ENCODE measurements at places on chromosomes 7 and 10.

GRCh38 chr10:5741276-5741675 lies 56.6 kb downstream of the TASOR2 start:
- DNase-seq = no peak

DNA sequence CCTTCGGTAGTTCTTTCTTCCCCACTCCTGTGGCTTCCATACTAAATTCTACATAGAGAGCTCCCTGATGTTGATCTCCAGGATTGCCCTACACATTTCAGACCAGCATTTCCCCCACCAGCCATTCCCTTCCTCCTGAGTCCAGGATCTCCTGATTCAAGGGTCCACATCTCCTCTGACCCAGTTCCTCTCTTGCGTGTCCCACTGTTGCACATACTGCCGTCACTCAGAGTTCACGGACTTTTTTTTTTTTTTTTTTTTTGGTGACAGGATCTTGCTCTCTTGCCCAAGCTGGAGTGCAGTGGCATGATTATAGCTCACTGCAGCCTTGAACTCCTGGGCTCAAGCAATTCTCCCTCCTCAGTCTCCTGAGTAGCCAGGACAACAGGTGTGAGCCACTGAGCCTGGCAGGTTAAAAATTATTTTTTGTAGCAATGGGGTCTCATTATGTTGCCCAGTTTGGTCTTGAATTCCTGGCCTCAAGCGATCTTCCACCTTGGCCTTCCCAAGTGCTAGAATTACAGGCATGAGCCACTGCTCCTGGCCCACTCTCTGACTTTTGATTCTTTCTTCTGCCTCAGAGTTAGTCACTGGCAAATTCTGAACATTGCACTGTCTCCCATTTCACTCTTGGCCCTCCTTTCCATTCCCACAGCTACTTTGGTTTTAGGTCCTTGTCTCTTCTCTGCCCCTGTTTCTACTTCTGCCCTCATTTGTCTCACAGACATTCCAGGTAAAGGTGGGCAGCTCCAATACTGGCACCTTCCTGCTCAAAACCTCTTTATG lies 29.6 kb upstream of the ZRANB1 start:
- no peak for DNase-seq

DNA sequence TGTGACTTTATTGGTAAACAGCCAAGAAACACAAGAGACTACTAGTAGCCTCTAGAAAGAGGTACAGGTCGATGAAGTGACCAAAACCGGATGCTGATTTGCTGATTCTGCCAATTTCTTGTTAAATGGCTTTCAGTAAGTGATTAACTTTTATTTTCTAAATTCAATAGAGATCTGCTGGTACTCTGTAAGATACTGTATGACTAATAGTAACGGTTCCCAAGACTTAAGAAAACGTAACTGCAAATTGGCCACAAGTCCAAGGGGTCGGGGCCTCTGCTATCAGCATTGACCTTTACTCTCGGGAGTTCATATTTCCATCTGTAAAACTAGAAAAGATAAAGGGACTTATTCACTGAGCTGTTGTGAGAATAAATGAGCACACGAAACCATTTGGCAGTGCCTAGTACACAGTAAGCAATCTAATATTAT lies 1.4 kb downstream of the FAM3C start:
- peak; percentile 52 for DNase-seq

DNA sequence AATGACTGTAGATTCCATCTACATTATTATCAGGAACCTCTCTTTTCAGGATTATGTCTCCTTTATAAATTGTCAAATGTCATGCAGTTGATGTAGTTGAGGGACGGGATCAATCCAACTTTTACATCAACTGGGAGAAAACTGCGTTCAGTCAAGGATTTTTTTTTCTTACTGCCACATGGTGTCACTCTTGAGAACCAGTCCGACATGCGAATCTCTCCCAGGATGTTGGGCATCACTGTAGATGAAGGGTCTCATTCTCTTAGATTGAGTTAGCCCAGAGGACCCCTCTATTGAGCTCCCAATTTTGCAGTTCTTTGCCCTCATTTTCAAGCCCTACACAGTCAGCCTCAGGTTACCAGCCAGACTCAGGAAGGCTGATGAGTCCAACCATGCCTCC lies 120.3 kb upstream of the PTPRZ1 start:
- no peak for DNase-seq

- peak; percentile 78 for DNase-seq
Observed at GRCh38 chr7:27124096-27124901, 6.3 kb downstream of the HOXA4 start.

DNA sequence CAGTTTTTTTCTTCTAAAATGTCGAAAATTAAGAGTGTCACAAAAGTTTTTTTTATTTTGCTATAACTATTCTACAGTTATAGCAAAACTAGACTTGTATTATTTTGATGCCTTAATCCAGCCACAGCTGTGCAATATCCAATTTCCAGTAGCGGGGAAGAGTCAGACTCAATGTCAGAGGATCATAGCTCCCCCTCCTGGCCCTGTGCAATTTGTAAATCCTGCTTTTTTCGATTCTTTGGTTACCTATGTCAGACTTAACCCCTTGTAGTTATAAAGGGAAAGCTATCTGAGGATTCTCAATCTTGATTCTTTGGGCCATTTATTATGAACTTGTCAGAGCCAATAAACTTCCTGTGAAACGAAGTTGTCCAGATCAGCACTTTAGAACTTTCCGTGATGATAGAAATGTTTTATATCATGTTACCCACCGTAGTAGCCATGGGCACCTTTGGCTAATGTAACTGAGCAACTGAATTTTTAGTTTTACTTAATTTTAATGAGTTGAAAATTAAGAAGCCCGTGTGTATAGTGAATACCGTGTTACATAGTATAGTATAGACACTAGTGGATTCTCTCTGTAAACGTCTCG lies 87.7 kb upstream of the PRKCQ start:
- peak; percentile 45 for DNase-seq

DNA sequence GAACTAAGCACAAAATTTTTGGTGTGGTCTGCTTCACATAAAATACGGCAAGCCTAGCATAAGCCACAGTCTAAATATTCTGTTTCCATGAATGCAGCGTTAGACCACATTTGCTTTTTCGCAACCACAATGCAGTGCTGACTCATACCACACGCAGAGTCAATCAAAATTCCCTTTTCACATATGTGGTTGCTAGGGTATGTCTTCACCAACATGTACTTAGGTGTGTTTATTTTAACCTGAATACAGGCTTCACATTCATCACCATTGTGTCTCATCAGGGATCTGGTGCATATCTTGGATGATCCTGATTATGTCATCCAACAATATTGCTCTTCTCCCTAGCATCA lies 90.8 kb downstream of the CHN2 start:
- DNase-seq = peak; percentile 59

- DNase-seq = no peak
Observed at GRCh38 chr10:47077941-47078340, 166.7 kb downstream of the PTPN20 start.

- no peak for DNase-seq
Observed at GRCh38 chr7:29636009-29636351, 72.3 kb downstream of the PRR15 start.

DNA sequence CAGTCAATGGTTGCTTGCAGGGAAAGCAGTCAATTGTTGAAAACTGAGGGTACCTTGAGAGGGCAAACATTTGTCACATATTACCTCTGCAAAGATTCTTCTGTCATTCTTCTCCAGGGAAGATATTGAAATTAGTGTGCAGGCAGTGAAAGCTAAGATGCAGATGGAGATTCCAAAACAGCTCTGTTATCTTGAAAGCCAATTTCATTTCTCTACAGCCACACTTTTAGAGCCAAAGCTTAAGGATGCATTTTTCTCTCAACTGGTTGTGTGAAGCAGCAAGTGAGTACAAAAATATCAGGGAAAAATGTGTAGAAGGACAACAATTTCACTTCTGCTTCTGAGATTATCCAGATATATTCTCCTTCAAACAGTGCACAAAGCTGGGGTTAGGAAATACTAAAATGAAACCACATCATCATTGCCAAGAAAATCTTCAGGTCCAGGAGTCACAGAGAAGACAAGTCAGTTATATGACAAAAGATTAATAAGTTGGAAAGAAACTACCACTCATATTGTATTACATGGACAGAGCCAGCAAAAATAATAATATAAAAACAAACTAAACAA lies 16.3 kb downstream of the SGMS1 start:
- no peak for DNase-seq

DNA sequence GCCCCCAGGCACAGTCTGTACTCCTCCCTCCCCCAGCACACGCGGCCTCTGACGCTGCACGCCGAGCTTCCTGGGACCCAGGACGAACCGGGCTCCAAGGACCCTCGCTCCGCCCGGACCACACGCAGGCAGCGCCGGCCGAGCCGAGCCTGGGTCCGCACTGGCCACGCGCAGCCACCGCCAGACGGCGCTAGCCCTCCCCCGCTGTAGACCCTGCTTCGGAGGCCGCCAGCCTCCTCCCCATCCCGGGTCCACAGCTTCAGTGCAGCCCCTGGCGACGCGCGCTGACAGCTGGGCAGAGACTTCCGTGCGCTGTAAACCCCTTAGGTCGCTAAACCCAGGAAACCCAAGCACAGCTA lies 936 bp upstream of the TCERG1L start:
- no peak for DNase-seq

DNA sequence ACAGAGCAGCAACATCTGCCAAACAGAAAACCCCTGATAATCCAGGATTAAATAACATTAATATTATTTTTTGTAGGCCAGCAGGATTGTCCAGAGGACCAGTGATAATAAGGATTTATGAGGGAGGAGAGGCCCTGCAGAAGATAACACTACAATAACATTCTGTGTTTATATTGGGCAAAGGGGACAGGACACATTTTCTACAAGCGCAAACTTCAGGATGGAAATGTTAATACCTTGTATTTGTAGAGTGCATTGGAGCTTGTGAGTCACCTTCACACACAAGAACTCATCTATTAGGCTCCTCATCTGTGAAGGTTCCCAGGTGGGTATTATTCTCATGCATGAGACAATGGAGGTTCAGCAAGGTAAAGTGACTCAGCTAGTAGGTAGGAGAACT lies 51.0 kb downstream of the BAMBI start:
- peak; percentile 37 for DNase-seq

GRCh38 chr7:101308245-101309085 lies 13.1 kb downstream of the IFT22 start:
- DNase-seq = no peak

- DNase-seq = no peak
Observed at GRCh38 chr7:115216652-115217051, 294.8 kb downstream of the MDFIC start.

DNA sequence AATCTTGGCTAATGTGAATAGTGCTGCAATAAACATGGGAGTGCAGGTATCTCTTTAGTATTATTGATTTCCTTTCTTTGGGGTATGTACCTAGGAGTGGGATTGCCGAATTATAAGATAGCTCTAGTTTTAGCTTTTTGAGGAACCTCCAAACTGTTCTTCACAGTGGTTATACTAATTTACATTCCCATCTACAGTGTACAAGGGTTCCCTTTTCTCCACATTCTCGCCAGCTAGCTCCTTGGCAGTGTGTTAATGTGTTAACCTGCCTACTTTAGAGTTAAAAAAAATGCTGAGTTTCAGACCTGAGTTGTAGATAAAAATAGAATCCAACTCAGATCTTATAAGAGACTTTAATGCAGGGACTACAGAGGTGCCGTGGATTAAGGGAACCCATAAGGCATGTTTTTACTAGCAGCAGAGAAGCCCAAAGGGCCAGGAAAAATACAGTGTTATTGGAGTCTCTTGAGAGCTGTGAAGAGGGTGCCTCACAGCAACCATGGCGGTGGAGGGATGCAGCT lies 35.4 kb downstream of the CDK13 start:
- DNase-seq = no peak

- DNase-seq = no peak
Observed at GRCh38 chr7:2093215-2093842, 139.4 kb downstream of the MAD1L1 start.

DNA sequence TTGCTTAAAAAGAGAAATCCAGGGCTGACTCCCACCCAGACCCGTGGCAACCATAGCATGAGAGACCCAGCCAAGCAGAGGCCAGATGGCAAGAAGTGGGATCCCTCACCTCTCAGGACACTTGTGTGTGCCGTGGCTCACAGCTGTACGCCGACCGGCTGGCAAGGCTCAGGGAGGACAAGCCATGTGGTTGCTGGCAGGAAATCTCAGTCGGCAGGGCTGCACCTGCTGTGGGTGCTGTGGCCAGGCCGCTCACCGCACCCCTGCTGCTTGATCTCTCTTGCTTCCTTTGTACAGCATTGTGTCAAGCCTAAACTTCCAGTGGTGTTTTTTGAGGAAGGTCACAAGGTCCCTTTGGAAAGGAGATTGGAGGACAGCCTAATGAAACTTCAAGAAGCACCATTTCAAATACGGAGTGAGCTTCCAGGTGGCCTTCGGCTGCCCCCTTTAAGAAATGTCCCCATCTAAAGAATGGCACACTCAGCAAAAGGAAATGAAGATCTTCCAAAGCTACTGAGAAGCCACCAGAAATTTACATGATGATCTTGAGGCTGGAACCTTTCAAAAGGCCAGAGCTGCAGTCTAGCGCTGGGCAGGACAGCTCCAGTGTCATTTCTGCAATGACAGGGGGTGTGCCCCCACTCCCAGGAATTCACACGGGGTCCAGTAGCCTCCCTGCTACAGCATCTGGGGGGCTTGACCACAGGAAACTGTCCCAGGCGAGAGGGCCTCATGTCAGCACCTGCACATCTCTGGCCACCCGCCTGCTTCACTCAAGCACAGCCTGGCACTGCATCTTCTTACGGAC lies 409.0 kb upstream of the MGMT start:
- no peak for DNase-seq

GRCh38 chr10:133329491-133330202 lies 7.0 kb downstream of the CALY start:
- peak; percentile 66 for DNase-seq

DNA sequence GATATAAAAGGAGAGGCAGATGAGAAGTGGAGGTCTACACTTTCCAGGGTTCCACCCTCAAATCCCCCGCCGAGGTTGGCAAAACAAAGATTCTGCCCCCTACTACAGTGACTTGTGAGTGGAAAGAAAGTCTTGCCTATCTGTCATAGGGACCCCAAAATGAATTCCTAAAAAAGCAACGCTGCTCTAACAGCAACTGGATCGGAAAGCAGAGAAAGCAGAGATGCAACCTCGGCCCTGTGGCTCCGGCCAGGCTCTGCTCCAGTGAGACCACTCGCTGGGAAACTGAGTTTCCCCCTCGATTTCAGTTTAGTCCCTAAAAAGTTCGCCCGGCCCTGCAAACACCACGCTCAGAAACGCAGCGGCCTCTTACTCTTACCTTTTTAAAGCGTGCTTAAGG lies 297.9 kb upstream of the NFE2L3 start:
- no peak for DNase-seq

- DNase-seq = peak; percentile 18
Observed at GRCh38 chr7:30788640-30789333, 17.6 kb downstream of the MINDY4 start.

GRCh38 chr10:88933564-88933963 lies 19.0 kb downstream of the ACTA2 start:
- DNase-seq = no peak

- peak; percentile 73 for DNase-seq
Observed at GRCh38 chr7:54932818-54933543, 85.8 kb upstream of the EGFR start.

DNA sequence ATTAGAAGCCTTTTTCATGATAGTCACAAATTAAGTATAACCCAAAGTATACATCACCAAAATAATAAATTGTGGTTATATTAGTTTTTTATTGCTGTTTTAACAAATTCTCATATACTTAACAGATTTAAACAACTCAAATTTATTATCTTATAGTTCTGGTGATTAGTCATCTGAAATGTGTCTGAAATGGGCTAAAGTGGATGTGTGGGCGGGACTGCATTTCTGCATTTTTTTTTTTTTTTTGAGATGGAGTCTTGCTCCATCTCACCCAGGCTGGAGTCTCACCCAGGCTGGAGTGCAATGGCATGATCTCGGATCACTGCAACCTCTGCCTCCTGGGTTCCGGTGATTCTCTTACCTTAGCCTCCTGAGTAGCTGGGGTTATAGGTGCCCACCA lies 891.5 kb upstream of the CELF2 start:
- no peak for DNase-seq

- DNase-seq = no peak
Observed at GRCh38 chr7:95376632-95377400, 19.4 kb downstream of the PON3 start.
